ENCODE measurements at places on chromosomes 4 and X. TPM values are rescaled to one million over a fixed set of nuclear protein-coding genes. Genes with fewer than 3 reads are reported as not detected.

Gene PDE6B
- total RNA-seq: 8.2 TPM

GRCh38 chr4:77852892-77853495 lies 9.6 kb upstream of the MRPL1 start:
- DNase-seq: no peak

- DNase-seq: no peak
Measured at GRCh38 chr4:138311771-138312535, 69.8 kb upstream of the SLC7A11 start.

Gene OPRPN
- not detected for total RNA-seq

- no peak for DNase-seq
Measured at GRCh38 chrX:13177921-13178566, 133.6 kb upstream of the FAM9C start.

- DNase-seq: no peak
Measured at GRCh38 chr4:10701702-10702460, 17.3 kb upstream of the CLNK start.

DNA sequence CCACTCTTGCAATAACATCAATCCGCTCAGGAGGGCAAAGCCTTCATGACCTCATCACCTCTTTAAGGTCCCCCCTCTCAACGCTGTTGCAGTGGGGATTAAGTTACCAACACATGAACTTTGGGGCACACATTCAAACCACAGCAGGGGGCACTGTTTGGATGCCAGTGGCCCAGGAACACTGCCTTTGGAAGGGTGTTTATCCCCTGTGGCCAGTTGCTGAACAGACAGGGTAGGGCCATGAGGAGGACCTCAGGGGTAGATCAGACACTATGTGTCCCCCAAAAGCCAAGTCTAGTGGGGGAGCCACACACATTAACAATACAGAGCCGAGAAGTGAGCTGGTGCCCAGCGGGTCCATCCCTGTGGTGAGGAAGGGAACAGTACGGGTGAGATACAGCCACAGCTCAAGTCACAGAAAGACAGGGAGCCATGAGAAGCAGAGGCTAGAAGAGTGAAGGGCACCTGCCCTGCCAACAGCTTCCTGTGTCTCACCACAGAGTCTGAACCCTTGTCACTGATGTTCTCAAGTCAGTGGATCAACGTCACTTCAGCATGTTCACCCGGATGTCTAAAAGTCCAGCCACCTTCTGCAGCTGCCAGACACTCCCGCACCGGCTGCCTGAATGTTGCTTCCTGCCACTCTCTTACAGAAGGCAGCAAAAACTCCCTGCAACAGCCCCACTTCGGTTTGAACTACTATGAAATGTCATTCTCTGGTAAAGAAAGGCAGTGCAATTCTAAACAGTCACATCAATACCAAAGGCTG lies 19.9 kb upstream of the MXD4 start:
- no peak for DNase-seq

Gene RS1
- not detected for total RNA-seq

Measured in PC-9 (cell line).